ENCODE measurements at places on chromosomes 11 and 22.

GRCh38 chr22:39518996-39519680, 1.2 kb upstream of the ATF4 start:
- DNase-seq, result no peak

DNA sequence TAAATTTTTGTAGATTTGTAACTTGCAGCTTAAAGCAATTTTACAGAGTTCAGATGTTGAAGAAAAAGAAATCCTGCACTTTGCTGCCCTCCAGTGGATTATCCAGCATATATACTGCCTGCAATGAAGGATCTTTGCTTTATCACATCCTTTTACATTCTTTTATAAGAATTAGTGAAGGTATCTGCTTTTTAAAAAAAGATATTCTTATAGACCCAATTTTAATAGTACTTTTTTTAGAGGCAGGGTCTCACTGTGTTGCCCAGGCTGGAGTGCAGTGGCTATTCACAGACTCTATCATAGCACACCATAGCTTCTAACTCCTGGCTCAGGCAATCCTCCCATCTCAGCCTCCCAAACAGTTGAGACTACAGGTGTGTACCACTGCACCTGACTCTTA, 60.7 kb downstream of the TTC17 start:
- DNase-seq, result peak; percentile 23

DNA sequence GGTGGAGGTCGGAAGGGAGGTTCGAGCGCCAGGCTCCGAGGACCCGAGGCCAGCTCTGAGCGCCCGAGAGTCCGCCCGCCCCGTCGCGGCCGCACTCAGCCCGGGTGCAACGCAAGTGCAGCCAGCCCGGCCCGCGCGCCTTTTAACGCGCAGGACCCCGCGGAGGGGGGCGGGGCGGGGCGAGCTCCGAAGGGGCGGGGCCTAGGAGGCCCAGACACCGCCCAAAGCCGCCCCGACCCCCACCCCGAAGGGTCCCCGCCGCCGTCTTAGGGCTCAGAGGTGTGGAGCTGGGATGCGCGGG, at the start of gene PHOX2A:
Gene PHOX2A, minus strand, starts transcription at position 117 of the 301 bp plus-strand sequence. CDS start 172 bp downstream, outside the sequence.
- no peak for DNase-seq

GRCh38 chr11:47398551-47398950, 9.8 kb upstream of the SLC39A13 start:
- no peak for DNase-seq

GRCh38 chr11:134554861-134555260, 142.8 kb upstream of the B3GAT1 start:
- DNase-seq, result no peak

DNA sequence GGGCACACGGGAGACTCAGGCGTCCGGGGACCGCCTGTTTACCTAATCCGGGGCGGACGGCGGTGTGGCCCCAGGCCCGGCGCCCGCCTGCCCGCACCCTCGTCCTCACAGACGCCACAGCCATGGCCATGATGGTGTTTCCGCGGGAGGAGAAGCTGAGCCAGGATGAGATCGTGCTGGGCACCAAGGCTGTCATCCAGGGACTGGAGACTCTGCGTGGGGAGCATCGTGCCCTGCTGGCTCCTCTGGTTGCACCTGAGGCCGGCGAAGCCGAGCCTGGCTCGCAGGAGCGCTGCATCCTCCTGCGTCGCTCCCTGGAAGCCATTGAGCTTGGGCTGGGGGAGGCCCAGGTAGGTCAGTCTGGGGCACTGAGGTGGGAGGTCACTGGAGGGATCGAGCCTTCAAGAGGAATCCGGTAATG, 10.0 kb upstream of the RAB1B start:
- DNase-seq, result no peak

Measured in hippocampal formation (tissue), 2 donors.